Tongue (tissue), 3 donors: ENCODE measurements at places on chromosomes 4 and X. TPM values are rescaled to one million over a fixed set of nuclear protein-coding genes. Genes with fewer than 3 reads are reported as not detected.
A peak's percentile ranks its signal among the peaks of the same experiment; 100 is the strongest.

DNA sequence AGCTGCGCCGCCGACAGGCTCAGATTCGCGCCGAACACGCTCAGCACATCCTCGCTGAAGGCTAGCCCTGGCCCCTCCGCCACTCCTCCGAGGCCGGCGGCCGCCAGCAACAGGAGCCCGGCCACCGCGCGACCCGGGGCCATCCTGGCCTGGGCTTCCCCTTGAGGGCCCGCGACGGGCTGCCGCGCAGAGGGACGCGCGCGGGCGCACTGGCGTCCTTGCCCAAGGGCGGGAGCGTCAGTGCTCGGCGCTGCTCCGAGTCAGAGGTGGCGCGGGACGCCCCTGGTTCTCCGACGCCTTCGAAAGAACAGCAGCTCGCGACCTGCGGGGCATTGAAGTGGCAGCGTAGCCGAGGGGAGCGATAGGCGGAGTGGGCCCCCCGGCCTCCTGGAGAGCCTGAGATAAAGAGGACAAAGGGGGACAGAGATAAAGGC is 745 bp downstream of the SLC39A8 start:
- DNase-seq = peak; percentile 61

DNA sequence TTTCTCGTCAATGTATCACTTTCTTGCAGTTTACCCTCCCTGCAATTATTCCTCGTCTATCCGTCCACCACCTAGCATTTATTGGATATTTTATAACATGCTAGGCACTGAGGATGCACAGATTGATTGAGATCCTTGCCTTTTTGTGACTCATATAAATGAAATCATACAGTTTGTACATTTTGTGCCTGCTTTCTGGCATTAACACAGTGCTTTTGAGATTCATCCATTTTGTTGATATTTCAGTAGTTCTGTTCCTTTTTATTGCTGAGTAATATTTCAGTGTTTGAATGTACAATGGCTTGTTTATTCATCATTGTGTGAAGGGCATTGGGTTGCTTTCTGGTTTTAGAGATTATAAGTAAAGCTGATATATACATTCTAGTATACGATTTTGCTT is 841 bp downstream of the TBC1D19 start:
- no peak for DNase-seq

DNA sequence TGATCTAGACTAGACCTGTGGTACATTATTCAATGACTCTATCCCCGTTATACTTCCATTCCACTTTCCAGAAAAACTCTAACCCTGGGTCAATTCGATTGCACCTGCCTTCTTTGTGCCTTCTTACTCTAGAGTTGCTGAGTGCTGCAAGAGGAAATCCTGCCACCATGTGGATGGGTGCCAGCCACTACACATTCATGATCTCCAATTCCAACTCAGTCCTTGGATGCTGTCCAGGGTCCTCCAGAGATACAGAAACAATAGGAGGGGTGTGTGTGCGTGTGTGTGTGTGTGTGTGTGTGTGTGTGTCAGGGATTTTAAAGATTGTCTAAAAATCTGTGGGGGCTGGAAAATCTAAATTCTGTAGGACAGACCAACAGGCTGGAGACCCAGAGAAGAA is 42.9 kb upstream of the INTS6L start:
- peak; percentile 86 for DNase-seq

DNA sequence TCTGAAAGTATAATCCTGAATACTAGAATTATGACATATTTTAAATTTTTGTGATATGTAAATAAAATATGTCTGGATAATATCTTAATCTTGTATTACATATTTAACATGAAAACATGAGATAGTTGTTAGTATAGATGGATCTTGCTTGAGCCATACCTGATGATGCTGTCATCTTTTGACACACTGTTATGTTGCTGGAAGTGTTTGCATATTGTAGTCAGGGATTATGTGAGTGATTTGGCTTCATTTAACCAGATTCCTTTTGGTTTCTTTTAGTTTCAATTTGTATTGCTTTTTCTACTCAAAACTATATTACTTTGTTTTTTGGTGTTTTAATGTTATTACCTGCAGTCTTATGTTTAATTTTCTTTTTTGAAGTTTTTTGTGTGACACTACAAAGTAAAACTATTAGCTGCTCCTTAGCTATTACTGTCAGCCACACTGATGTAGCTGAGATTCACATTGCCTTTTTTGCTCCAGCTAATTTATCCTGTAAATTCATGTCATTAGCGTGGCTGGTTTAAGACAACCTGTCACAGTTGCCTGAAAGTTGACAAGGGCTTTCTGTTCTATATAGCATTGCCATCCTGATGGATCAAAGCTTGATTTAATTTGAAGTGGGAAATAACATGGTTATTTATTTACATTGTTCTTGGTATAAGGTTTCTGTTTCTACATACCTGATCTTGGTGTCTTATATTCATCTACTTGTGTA is 33.7 kb downstream of the METAP1 start:
- peak; percentile 12 for DNase-seq

- no peak for DNase-seq
Measured at GRCh38 chr4:20904966-20905365, 204.7 kb downstream of the PACRGL start.

DNA sequence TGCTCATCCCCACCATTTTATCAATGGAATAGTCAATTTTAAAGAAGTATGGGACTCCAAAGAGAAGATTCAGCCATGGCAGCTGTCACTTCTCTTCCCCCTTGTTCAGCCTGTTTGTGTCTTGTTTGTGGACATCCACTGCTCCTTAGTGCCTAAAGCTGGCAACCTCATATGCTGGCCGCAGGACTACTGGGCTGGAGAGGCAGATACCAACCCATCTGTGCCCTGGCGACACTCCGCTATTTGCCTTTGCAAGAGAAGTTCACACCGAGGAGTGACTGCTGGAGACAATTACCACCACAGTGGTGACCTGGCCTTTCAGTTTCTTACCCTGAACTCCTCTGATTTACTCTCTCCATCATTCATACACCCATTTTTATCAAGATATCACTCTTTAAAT is 64.3 kb downstream of the NHSL2 start:
- no peak for DNase-seq

Gene XPNPEP2
- total RNA-seq = 0.72 TPM

DNA sequence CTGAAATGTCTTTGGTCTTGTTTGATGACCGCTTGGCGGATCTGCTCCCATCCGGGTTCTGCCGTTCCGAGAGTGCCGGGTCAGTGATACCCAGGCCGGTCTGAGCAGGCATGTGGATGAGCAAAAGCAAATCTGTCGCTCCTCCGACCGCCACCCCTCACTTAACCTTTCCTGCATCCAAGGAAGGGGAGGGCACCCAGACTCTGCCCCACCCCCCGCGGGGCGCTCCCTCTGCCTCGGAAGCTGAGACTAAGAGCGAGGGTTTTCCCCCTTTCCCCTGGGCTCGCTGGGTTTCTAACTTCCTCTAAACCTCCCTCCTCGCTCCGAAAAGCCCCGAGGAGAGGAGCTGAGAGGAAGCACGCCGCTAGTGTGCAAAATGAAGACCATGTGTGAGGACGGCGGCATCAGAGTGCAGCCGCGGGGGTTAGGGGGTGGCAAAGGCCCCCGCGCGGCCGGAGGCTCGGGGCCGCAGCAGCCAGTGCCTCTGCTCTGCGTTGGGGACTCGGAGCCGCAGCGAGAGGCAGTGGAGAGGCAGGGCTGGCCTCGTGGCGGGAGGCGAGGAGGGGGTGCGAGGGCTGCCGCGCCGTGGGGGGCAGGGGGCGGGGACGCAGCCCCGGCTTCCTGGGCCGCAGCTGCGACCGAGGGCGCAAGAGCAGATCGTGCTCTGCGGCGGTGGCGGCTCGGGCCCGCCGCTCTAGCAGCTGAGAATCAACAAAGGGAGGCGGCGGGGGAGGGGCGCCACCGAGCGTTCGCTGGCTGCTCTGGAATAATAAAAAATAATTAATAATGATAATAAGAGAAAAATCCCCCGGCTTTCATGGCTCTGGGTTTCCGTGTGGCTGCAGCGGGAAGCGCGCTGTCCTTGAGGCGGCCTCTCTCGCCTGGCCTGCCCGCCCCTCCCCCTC is 55.8 kb upstream of the BCOR start:
- peak; percentile 66 for DNase-seq

Gene TLR3
- 3.7 TPM for total RNA-seq

Gene NUDT11
- total RNA-seq = 6.2 TPM
